ENCODE measurements at places on chromosomes 3 and 15.

- DNase-seq: no peak
These were observed 204.8 kb downstream of the PDZRN3 start for GRCh38 chr3:73419942-73420341.

GRCh38 chr3:170992854-170993253, 33.7 kb downstream of the SLC2A2 start:
- DNase-seq: no peak

GRCh38 chr15:77455696-77456321, 35.1 kb downstream of the HMG20A start:
- no peak for DNase-seq

- DNase-seq: no peak
These were observed 80.2 kb upstream of the FAM3D start for GRCh38 chr3:58746758-58747157.

Measured in NCI-H1694 treated with DMSO at 0.1 percent for 48 hours (cell line).